ENCODE measurements at places on chromosomes 6 and 20.

- peak; percentile 91 for DNase-seq
- H3K27me3 ChIP-seq = no peaks in the 10 kb centered on the region
- peaks cover 16% of the 10 kb centered on the region for H3K4me1 ChIP-seq
- H3K36me3 ChIP-seq = no peaks in the 10 kb centered on the region
These were observed 1.3 kb downstream of the C20orf144 start for GRCh38 chr20:33663161-33664084.

DNA sequence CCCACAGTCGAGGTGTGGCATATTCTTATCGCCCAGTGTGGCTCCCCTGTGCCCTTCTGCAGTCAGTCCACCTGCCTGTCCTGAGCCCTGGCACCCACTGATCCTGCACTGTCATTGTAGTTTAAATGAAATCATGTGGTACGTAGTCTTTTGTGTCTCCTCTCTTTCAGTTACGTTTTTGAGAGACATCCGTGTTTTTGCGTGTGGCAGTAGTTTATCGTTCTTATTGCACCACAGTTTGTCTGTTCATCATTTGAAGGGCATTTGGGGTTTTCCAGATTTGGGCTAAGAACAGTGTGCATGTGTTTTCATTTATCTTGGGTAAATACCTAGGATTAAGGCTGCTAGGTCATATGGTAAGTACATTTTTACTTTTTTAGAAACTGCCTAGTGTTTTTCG lies 49.3 kb downstream of the SPATA2 start:
- peak overlapping the region; percentile 90 for H3K27ac ChIP-seq
- peak; percentile 88 for DNase-seq
- no peaks in the 10 kb centered on the region for H3K27me3 ChIP-seq
- peaks cover 26% of the 10 kb centered on the region for H3K4me1 ChIP-seq
- H3K36me3 ChIP-seq = no peaks in the 10 kb centered on the region
- H3K4me3 ChIP-seq = peak overlapping the region; percentile 40

GRCh38 chr6:149212892-149213801 lies 104.4 kb upstream of the TAB2 start:
- H3K4me1 ChIP-seq = peaks cover 40% of the 10 kb centered on the region
- peak; percentile 35 for DNase-seq
- no peaks in the 10 kb centered on the region for H3K27me3 ChIP-seq
- no peaks in the 10 kb centered on the region for H3K36me3 ChIP-seq
- no peak overlapping the region for H3K4me3 ChIP-seq
- no peak overlapping the region for H3K27ac ChIP-seq

DNA sequence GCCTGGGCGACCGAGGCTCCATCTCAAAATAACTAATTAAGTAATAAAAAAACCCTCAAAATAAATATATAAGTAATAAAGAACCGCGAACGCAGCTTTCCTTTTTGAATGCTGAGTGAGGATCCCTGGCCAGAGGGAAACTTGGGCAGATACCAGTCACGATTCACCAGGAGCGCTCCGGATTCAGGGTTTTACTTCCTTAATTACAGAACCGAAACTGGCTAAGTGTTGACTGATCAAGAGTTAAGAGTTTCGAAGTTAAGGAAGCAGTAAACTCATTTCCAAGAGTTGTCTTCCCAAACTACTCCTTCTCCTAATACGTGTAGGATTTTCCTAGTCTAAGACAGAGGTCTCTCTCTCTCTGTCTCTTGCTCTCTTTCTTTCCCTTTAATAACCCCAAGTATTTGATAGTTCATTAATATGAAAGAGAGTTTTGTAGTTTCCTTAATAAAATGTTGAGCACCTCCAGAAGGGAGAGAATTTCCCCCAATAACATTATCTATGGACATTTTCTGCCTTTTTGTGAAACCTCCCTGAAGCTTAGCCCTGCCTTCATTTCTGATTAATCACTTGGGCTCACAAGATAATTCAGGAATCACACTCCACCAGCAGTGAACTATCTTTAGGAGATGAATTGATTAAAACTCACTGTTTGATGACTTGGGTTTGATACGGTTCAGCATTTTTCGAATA lies 61.4 kb upstream of the ZNF217 start:
- H3K27ac ChIP-seq = peak overlapping the region; percentile 75
- DNase-seq = peak; percentile 26
- no peaks in the 10 kb centered on the region for H3K27me3 ChIP-seq
- no peaks in the 10 kb centered on the region for H3K36me3 ChIP-seq

- H3K4me1 ChIP-seq = no peaks in the 10 kb centered on the region
- no peaks in the 10 kb centered on the region for H3K36me3 ChIP-seq
- no peak for DNase-seq
- no peaks in the 10 kb centered on the region for H3K27me3 ChIP-seq
These were observed 92.8 kb downstream of the PTPRT start for GRCh38 chr20:43096931-43097260.
